A549 treated with CpdA at 1 μM for 4 hours (cell line): ENCODE measurements at places on chromosomes 2 and 18. TPM values are rescaled to one million over a fixed set of nuclear protein-coding genes. Genes with fewer than 3 reads are reported as not detected.

Gene ACVR1C
- 0.01 to 0.05 TPM (median 0.02 TPM) in 4 of 5 replicates, not detected in the other for total RNA-seq

Gene POU3F3
- total RNA-seq: 0.03 to 0.05 TPM in 2 of 5 replicates, not detected in the others

Gene MPV17
- 74.7 to 95.4 TPM (median 90.5 TPM) in 5 replicates for total RNA-seq

Gene LIMS4
- total RNA-seq: 0.56 to 0.88 TPM (median 0.74 TPM) in 5 replicates

Gene PSTPIP2
- 0.16 to 0.47 TPM (median 0.33 TPM) in 5 replicates for total RNA-seq

Gene TEX44
- not detected in 5 replicates for total RNA-seq

Gene REG3A
- not detected in 5 replicates for total RNA-seq

Gene GRP
- not detected in 5 replicates for total RNA-seq

Gene ICOS
- not detected in 5 replicates for total RNA-seq

Gene DSC2
- 0.98 to 1.5 TPM (median 1.2 TPM) in 5 replicates for total RNA-seq

Gene UGT1A10
- 0.02 to 0.26 TPM (median 0.21 TPM) in 3 of 5 replicates, not detected in the others for total RNA-seq

Gene NPPC
- 0.11 to 0.31 TPM (median 0.27 TPM) in 5 replicates for total RNA-seq

Gene GATA6
- total RNA-seq: 1.9 to 2.8 TPM (median 2.7 TPM) in 5 replicates

Gene ASPRV1
- 0.16 to 0.40 TPM (median 0.29 TPM) in 5 replicates for total RNA-seq

Gene SLC4A5
- 0.14 to 0.40 TPM (median 0.21 TPM) in 5 replicates for total RNA-seq

Gene ECEL1
- 0.07 to 0.37 TPM (median 0.10 TPM) in 4 of 5 replicates, not detected in the other for total RNA-seq

Gene TUBA4A
- 378 to 475 TPM (median 406 TPM) in 5 replicates for total RNA-seq

Gene MC4R
- total RNA-seq: not detected in 5 replicates

Gene TUBA4B
- 0.23 to 0.57 TPM (median 0.27 TPM) in 5 replicates for total RNA-seq

Gene COL4A4
- 0.68 to 1.7 TPM (median 1.4 TPM) in 5 replicates for total RNA-seq

Gene SOX11
- not detected in 5 replicates for total RNA-seq

Gene NHEJ1
- 14.2 to 17.9 TPM (median 15.0 TPM) in 5 replicates for total RNA-seq

Gene SGO2
- 11.9 to 15.5 TPM (median 13.9 TPM) in 5 replicates for total RNA-seq

Gene RGPD3
- total RNA-seq: 0.15 to 0.22 TPM (median 0.19 TPM) in 5 replicates

Gene RUFY4
- total RNA-seq: not detected in 5 replicates

Gene SP5
- total RNA-seq: 0.03 TPM in 1 of 5 replicates, not detected in the others

Gene PIEZO2
- total RNA-seq: 0.41 to 0.79 TPM (median 0.58 TPM) in 5 replicates

Gene REG3G
- total RNA-seq: 0.10 TPM in 1 of 5 replicates, not detected in the others
